ENCODE measurements at places on chromosomes 2 and 18. TPM values are rescaled to one million over a fixed set of nuclear protein-coding genes. Genes with fewer than 3 reads are reported as not detected.

- no peaks in the 10 kb centered on the region for H3K27me3 ChIP-seq
- no peak for DNase-seq
- no peaks in the 10 kb centered on the region for H3K36me3 ChIP-seq
- H3K4me1 ChIP-seq, result no peaks in the 10 kb centered on the region
- H3K27ac ChIP-seq, result no peak overlapping the region
- H3K4me3 ChIP-seq, result no peak overlapping the region
These were observed 39.1 kb upstream of the PLEKHM3 start for GRCh38 chr2:208064220-208064961.

DNA sequence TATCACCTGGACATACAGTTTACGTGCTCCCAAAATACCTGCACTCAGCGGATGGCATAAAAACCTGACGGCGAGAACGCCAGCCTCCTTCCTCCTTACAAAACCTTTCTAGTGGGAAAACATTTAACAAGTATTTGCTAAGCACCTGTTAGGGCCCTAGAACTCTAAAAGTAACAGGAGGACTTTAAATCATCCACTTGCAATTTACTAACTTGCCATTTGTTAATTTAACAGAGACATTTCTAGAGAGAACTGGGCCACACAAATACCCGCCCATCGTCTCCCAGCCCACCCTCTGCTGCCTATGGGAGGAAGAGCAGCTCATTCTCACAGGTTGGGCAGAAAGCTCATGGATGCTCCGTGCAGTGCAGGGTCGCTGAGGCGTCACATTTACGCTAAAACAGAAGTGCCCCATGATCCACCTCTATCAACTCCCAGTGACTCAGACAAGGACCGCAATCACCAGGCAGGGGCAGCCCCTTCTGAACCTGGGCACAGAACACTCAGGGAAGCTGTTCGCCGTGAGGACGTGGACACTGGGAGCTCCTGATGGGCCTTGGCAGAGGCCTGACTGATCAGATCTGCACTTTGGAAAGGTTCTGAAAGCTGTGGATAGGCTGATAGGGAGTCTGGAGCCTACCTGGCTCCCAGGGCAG is 106.9 kb downstream of the HDAC4 start:
- no peak overlapping the region for H3K4me3 ChIP-seq
- peaks cover 75% of the 10 kb centered on the region for H3K4me1 ChIP-seq
- no peak for DNase-seq
- H3K27me3 ChIP-seq, result no peaks in the 10 kb centered on the region
- H3K27ac ChIP-seq, result peak overlapping the region; percentile 83

DNA sequence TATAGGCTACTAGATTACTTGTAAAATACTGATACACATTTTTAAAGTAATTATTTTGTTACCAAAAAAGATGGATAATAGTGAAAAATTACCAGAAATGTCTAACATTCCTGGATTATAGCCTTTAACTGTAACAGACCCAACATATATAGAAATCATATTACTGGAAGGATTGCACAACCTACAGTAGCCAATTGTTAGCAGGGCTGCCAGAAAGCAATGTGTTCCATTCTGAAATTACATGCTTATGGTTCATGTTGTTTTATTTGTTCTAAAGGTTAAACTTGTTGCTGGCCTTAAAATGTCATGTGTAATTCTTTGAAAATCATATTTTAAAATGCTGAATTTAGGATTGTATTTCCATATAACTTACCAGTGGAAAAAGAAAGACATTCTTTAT is 793.6 kb upstream of the ACVR2A start:
- no peak overlapping the region for H3K27ac ChIP-seq
- no peak for DNase-seq
- H3K36me3 ChIP-seq, result no peaks in the 10 kb centered on the region
- H3K27me3 ChIP-seq, result no peaks in the 10 kb centered on the region
- H3K4me3 ChIP-seq, result no peak overlapping the region

DNA sequence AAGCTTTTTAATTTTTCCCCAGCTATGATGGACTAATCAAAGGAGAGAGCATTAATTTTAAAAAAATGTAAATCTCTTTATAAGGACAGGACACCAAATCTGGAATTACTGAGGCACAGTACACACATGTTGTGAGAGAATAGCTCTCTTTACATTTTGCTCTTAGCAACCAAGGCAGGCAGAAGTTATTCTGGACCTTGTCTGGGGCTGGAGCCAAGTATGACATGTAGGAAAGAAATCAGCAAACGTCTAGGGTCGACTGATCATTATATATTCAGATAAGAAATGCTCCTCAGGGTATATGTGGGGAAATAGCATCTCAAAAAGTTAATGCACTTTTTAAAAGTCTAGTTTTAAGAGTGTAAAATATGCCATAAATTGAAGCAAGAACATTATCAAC is 1330.0 kb upstream of the CELF4 start:
- H3K27ac ChIP-seq, result no peak overlapping the region
- no peaks in the 10 kb centered on the region for H3K4me1 ChIP-seq
- H3K27me3 ChIP-seq, result no peaks in the 10 kb centered on the region
- no peaks in the 10 kb centered on the region for H3K36me3 ChIP-seq
- no peak for DNase-seq

DNA sequence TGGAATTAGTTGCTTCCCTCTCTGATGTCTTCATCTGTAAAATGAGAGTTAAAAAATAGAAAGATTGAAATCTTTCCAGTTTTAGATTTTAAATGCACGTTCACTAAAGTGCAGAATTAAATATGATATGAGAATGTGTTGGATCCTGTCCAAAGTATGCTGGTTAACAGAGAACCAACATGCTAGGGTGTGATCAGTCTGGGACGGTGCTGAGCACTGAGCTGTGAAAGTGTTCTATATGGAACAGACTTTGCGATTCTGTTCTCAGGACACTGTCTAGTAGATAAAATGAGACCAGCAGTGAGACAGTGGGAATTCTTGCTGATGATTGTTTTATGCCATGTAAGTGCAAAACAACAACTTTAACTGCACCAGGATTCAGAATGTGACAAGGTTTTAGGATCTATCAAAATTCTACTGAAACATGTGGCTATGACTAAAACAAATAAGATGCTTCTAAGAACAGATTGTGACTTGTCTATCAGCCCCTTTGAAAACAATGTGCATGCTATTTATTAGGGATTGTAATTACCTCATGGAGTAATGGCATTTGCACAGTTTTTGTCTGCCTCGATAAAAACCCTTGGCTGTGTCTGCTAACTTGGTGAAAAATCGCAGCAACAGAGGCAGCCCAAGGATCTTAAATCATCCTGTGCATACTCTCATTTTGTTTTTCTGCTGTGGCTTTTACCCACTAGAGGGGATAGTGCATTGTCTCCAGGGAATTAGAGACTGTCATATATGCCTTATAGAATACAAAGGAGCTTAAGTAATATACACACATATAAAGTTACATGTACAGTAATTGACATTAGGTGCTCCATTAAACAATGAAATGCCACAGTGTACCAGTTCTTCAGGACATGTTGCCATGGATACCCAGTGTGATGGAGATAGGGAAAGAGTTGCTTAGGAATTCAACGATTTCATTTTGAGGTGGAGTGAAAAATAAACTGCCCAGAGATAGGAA is 55.1 kb downstream of the MAP3K20 start:
- no peak overlapping the region for H3K27ac ChIP-seq
- no peaks in the 10 kb centered on the region for H3K27me3 ChIP-seq
- H3K36me3 ChIP-seq, result no peaks in the 10 kb centered on the region
- peaks cover 55% of the 10 kb centered on the region for H3K4me1 ChIP-seq

- DNase-seq, result no peak
- H3K27me3 ChIP-seq, result no peaks in the 10 kb centered on the region
- H3K27ac ChIP-seq, result no peak overlapping the region
- H3K4me1 ChIP-seq, result no peaks in the 10 kb centered on the region
These were observed 279.0 kb upstream of the NRP2 start for GRCh38 chr2:205403244-205403825.

- H3K4me1 ChIP-seq, result peaks cover 27% of the 10 kb centered on the region
- H3K27me3 ChIP-seq, result no peaks in the 10 kb centered on the region
- H3K4me3 ChIP-seq, result peak overlapping the region; percentile 68
- no peak for DNase-seq
- peak overlapping the region; percentile 85 for H3K27ac ChIP-seq
These were observed 810 bp upstream of the RBFA start for GRCh38 chr18:80033181-80034067.

DNA sequence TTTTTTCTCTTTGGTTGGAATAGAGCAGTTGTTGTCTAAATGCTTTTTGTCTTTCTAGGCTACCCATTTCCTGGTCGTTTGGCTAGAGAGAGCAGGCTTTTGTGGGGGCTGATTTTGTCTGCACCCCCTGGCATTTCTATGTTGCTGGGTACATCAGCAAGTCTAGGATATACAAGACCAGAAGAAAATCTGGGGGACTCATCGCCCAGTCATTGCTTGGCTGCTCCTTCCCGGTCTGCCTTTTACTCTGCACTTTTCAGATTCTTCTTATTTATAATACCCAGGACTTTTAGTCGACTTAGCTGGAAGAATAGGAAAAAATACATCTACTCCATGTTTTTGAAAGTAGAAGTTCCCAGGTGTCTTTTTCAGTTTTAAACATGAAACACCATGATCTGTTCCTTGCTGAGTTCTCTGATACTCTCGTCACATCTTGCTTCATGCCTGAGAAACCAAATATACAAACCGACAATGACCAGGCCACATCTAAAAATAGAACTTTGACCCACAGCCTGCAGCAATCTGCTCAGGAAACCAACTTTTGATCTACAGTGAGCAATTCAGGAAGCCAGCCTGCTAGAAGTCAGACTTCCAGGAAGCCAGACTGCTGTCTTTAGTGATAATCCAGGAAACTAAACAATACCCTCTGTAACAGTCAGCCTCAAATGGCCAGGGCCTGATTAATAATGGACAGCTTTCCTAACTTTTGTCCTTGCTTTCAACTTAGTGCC is 163.8 kb upstream of the MEX3C start:
- H3K27ac ChIP-seq, result peak overlapping the region; percentile 11
- H3K27me3 ChIP-seq, result no peaks in the 10 kb centered on the region
- H3K36me3 ChIP-seq, result no peaks in the 10 kb centered on the region
- peaks cover 10% of the 10 kb centered on the region for H3K4me1 ChIP-seq

GRCh38 chr2:7068457-7068856 is 151.2 kb downstream of the RNF144A start:
- H3K36me3 ChIP-seq, result no peaks in the 10 kb centered on the region
- no peak overlapping the region for H3K27ac ChIP-seq
- H3K4me1 ChIP-seq, result no peaks in the 10 kb centered on the region
- peak; percentile 50 for DNase-seq

DNA sequence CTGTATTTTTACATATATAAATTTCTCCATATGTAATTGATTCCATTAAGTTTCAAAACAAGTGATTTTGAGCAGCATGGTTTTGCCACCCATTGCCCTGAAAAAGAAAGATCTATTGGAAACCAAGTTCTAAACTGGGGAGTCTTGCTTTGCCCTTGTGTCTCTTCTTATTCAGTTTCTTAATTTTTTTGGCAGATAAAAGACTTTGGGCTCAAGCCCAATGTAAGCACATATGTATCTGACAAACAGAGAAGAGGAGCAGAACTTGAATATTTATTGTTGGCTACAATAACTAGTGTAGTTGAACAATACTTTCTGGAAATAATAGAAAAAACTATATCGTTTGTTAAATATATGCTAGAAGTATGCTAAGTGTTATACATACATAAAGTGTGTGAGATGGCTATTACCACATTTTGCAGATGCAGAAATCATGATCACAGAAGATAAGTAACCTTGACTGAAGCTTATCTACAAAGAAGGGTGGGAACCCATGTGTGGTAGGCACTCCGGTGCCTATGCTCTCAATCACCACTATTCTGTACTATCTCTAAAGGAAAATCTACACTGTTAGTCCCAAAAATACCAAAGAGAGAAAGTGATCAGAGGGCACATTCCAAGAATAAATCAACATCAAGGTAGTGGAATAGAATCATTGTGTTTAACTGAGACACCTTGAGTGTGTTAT is 109.1 kb downstream of the PLA2R1 start:
- H3K27me3 ChIP-seq, result no peaks in the 10 kb centered on the region
- no peaks in the 10 kb centered on the region for H3K36me3 ChIP-seq
- DNase-seq, result no peak
- H3K4me3 ChIP-seq, result no peak overlapping the region
- H3K4me1 ChIP-seq, result peaks cover 4% of the 10 kb centered on the region

GRCh38 chr2:216644842-216645635 is 11.8 kb downstream of the IGFBP2 start:
- no peaks in the 10 kb centered on the region for H3K27me3 ChIP-seq
- no peaks in the 10 kb centered on the region for H3K36me3 ChIP-seq
- no peak for DNase-seq

GRCh38 chr2:66461664-66462500 is 27.0 kb downstream of the MEIS1 start:
- peaks cover 29% of the 10 kb centered on the region for H3K4me1 ChIP-seq
- no peak for DNase-seq
- no peak overlapping the region for H3K4me3 ChIP-seq
- H3K27ac ChIP-seq, result no peak overlapping the region

LIMS3 gene
- total RNA-seq, result 1.9 TPM

UBE2F gene
- total RNA-seq, result 82.3 TPM

MATN3 gene
- total RNA-seq, result 0.80 TPM

SLC30A3 gene
- total RNA-seq, result not detected

All from esophagus muscularis mucosa (tissue), 4 donors.